Tibial nerve (tissue), 4 donors: ENCODE measurements at places on chromosomes 5 and 9. TPM values are rescaled to one million over a fixed set of nuclear protein-coding genes. Genes with fewer than 3 reads are reported as not detected.
A peak's percentile ranks its signal among the peaks of the same experiment; 100 is the strongest.

DNA sequence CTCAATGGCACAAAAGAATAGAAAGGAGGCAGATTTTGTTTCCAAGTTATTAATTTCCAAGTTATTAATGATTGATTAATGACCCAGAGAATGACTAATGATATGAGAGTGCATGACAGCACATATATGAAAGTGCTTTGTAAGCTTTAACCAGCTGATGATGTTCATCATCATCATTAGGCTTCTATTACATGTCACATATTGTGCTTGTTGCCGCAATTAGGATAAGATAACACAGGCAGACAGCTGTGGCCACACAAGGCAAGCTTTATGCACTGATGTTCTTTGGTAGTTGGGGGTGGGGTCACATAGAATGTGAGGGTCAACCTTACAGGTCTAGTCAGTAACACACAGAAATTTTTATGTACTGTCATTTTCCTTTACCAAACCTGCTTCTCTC, 219.7 kb downstream of the TRPM3 start:
- no peak overlapping the region for H3K4me3 ChIP-seq
- H3K4me1 ChIP-seq, result no peaks in the 10 kb centered on the region
- DNase-seq, result no peak
- H3K27me3 ChIP-seq, result no peaks in the 10 kb centered on the region
- H3K27ac ChIP-seq, result no peak overlapping the region
- H3K36me3 ChIP-seq, result no peaks in the 10 kb centered on the region

GRCh38 chr9:126403397-126403796, 76.8 kb downstream of the MVB12B start:
- H3K27ac ChIP-seq, result no peak overlapping the region
- no peak for DNase-seq

GRCh38 chr5:58921159-58921558, 338.3 kb downstream of the RAB3C start:
- DNase-seq, result no peak
- no peaks in the 10 kb centered on the region for H3K4me1 ChIP-seq
- no peaks in the 10 kb centered on the region for H3K36me3 ChIP-seq
- H3K27ac ChIP-seq, result peak overlapping the region; percentile 3
- no peak overlapping the region for H3K4me3 ChIP-seq

DNA sequence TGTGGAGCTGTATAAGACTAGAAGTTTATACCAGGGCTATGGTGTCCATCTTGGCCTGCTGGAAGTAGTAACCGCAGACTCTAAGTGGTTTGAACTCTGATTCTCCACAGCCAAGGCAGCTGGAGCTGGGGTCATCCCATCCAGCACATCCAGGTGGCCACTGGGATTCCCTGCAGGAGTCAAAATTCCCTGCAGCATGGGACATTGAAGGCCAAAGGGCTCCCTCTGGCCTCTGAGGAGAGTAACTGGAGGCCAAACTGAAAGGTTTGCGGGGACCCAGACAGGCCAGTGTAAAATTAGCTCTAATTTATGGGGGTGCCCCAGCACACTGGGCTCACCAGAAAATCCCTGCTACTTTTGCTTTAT, 12.2 kb upstream of the PRXL2C start:
- H3K4me3 ChIP-seq, result no peak overlapping the region
- H3K27me3 ChIP-seq, result no peaks in the 10 kb centered on the region
- no peaks in the 10 kb centered on the region for H3K4me1 ChIP-seq
- no peaks in the 10 kb centered on the region for H3K36me3 ChIP-seq
- H3K27ac ChIP-seq, result no peak overlapping the region

DNA sequence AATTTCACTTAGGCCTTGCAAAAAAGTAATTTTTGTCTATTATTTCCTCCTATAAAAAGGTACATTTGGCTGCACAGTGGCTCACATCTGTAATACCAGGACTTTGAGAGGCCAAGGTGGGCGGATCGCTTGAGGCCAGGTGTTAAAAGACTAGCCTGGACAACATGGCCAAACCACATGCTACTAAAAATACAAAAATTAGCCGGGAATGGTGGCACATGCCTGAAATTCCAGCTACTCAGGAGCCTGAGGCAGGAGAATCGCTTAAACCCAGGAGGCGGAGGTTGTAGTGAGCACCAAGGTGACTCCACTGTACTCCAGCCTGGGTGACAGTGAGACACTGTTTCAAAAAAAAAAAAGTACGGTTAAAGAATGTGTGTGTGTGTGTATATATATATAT, 15.7 kb downstream of the NUP155 start:
- no peak overlapping the region for H3K4me3 ChIP-seq
- H3K27ac ChIP-seq, result no peak overlapping the region
- H3K36me3 ChIP-seq, result peaks cover 4% of the 10 kb centered on the region
- no peaks in the 10 kb centered on the region for H3K27me3 ChIP-seq
- DNase-seq, result no peak

GRCh38 chr9:136264031-136264430, 18.4 kb upstream of the QSOX2 start:
- no peak overlapping the region for H3K27ac ChIP-seq
- no peak for DNase-seq
- no peaks in the 10 kb centered on the region for H3K36me3 ChIP-seq
- no peaks in the 10 kb centered on the region for H3K27me3 ChIP-seq
- H3K4me1 ChIP-seq, result peaks cover 13% of the 10 kb centered on the region

DNA sequence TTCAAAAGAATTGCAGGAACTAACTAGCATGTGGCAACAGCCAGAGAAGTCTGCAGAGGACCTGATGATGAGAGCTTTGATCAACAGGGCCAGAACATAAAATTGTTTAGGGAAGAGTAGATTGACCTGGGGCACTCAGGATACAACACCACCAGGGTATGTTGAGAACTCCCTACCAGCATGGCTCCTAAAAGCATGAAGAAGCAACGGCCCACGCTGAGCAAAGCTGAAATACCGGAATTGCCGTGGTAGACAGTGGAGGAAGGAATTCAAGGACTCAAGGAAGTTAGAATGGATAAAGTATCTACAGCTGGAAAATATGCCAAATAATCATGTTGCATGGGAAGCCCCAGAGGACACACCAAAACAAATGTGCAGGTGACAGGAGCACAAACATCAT, 31.6 kb downstream of the DROSHA start:
- no peaks in the 10 kb centered on the region for H3K36me3 ChIP-seq
- H3K4me3 ChIP-seq, result no peak overlapping the region
- no peaks in the 10 kb centered on the region for H3K4me1 ChIP-seq
- H3K27me3 ChIP-seq, result no peaks in the 10 kb centered on the region

GRCh38 chr9:87667164-87667738, 58.7 kb upstream of the CTSL start:
- no peaks in the 10 kb centered on the region for H3K36me3 ChIP-seq
- no peak overlapping the region for H3K4me3 ChIP-seq
- H3K27me3 ChIP-seq, result no peaks in the 10 kb centered on the region
- DNase-seq, result no peak

DNA sequence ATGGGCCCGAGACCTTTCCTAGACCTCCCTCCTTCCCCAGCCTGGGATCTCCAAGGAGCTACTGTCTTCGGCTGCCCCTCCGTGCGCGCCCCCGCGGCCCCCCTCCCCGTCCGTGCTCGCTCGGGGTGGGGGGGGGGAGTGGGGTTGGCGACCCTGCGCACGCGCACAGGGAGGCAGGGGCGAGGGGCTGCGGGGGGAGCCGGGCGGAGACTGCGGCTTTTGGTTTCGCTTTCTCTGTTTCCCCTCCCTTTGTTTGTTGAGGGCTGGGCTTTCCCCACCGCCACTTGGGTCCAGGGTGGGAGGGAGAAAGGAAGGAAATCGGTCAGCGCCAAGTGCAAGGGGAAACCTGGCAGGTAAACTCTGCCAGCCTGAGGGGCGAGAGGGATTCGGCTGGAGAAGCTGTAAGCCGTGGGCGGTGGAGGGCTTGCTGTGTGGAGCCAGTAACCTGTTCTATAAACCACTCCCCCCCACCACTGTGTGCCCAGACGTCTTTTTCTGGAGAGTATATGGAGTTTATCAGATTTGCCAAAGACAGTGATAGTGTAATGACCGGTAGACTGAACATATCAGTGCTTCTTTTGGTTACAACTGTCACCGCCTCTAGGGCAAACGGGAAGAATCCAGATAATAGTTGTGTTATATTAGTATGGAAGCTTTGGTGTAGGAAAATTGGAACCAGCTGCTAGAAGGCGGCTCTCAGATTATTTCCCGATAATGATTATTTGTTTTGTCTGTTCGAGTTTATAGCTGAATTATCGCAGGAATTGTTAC, 684 bp downstream of the DNAJA1 start:
- no peaks in the 10 kb centered on the region for H3K36me3 ChIP-seq
- no peaks in the 10 kb centered on the region for H3K27me3 ChIP-seq
- peak overlapping the region; percentile 100 for H3K4me3 ChIP-seq
- H3K27ac ChIP-seq, result peak overlapping the region; percentile 100
- DNase-seq, result peak; percentile 25
- H3K4me1 ChIP-seq, result peaks cover 39% of the 10 kb centered on the region

DNA sequence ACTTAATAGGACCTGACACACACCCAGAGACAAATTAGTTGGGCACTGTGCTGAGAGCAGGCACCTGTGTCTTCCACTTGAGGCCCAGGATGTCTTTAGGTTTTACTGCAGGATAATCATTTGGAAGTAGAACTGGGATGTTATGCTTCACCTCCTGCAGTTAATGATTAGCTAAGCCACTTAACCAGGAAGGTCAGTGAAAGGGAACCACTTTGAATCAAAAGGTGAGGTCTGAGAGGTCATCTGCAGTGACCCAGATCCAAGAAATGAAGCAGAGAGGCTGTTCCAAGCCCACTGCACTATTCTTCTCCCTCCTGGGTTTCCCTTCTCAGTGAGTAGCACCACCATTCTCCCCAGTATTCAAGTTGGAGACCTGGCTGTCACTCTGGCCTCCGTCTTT, 110.5 kb downstream of the SNX18 start:
- H3K36me3 ChIP-seq, result no peaks in the 10 kb centered on the region

- no peak for DNase-seq
- no peaks in the 10 kb centered on the region for H3K27me3 ChIP-seq
- no peaks in the 10 kb centered on the region for H3K36me3 ChIP-seq
- no peak overlapping the region for H3K27ac ChIP-seq
- peaks cover 17% of the 10 kb centered on the region for H3K4me1 ChIP-seq
Observed at GRCh38 chr5:305459-305858, 16.1 kb upstream of the AHRR start.

The C9orf50 gene
- total RNA-seq, result 1.0 TPM

The DMRT3 gene
- 0.30 TPM for total RNA-seq

The SPATA9 gene
- 1.2 TPM for total RNA-seq

The ADGRD2 gene
- total RNA-seq, result not detected

The PDZD2 gene
- total RNA-seq, result 129 TPM
